Dermis blood vessel endothelial cell (primary cell): ENCODE measurements at places on chromosomes 6 and 20.

GRCh38 chr20:54642864-54643667 lies 167.7 kb downstream of the DOK5 start:
- no peak for DNase-seq

DNA sequence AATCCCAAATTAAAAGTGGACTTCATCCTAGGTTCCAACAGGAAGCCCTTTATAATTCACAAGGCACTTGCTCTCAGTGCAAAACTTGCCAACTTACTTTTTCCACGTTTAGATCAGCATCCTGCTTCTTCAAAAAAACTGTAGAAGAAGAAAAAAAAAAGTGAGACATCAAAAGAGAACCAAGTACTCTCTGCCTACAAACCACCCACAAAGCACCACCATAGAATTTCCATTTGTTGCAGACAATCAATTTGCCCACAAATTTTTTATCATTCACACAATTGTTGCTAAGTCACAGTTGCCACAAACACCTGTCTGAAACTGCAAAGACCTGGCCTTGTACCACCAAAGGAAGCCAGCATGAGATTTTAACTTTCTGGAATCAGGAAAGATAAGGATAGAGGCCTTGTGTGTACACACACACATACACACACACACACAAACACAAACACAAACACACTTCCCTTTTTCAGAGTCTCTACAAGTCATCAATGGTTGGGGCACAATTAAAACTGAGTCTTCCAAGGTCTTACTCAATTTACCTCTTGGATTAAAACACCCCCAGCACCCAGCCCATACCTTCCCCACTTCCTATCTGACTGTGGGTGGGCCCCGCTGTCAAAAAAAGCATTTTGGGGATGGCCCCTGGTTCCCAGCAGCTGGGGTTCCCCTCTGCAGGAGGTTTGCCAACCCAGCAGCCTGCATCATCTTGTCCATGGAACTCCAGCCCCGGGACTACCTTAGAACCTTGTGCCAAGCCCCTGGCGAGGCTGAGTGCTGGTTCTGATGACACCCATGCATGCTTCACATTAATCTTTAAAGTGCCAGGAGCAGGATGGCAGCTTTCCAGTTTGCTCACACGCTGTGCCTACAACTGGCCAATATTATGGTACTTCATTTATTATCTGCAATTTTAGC lies 26.5 kb downstream of the FYN start:
- DNase-seq = no peak

- DNase-seq = peak; percentile 66
Measured at GRCh38 chr6:26304797-26305640, 60.0 kb upstream of the BTN3A2 start.

GRCh38 chr6:31661262-31662123 lies 915 bp upstream of the C6orf47 start:
- no peak for DNase-seq

GRCh38 chr20:38665094-38665493 lies 59.2 kb upstream of the SLC32A1 start:
- no peak for DNase-seq

GRCh38 chr6:136772685-136773472 lies 19.4 kb downstream of the MAP3K5 start:
- no peak for DNase-seq

DNA sequence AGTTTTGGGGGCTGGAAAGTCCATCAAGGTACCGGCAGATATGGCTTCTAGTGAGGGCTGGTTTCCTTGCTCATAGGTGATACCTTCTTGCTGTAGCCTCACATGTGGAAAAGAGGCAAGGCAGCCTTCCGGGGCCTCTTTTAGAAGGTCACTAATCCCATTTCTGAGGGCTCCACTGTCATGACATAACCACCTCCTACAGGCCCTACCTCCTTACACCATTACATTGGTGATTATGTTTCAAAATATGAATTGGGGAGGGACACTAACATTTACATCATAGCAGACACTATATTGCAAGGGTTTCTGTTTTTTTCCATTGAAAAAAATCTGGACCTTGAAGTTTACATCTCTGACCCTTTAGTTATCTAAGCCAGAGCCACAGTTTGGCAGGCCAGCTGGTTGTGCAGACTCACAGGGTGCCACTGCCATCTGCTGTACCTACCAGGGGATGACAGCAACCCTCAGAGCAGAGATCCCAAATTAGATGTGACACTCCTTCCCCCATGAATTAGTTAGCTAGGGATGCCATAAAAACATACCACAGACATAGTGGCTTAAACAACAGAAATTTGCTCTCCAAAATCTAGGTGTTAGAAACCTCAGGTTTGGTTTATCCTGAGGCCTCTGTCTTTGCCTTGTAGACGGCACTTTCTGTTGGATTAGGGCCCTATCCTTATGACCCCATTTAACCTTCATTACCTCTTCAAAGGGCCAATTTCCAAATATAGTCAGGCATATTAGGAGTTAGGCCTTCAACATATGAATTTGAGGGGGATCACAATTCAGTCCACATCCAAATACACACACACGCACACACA lies 166.4 kb upstream of the RNF217 start:
- no peak for DNase-seq

DNA sequence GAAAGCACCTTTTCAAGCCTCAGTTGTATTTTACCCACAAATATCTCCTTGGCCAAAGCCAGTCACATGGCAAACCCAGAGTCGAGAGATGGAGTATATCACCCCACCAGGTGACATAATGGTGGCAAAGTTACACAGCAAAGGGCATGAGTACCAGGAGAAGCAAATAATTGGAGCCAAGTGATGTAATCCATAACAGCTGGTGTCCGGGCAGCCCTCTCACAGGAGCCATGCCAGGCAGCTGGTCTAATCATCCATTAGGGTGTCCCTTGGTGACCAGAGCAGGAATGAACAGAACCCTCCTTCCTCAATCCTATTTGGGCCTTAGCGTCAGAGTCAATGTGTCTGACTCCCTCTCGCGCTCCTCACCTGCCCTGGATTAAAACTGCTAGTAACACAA lies 272.1 kb downstream of the LRFN2 start:
- no peak for DNase-seq

- DNase-seq = no peak
Measured at GRCh38 chr20:2557873-2558580, 21.7 kb downstream of the TMC2 start.

- peak; percentile 81 for DNase-seq
Measured at GRCh38 chr6:16130932-16131387, 2.1 kb downstream of the MYLIP start.

GRCh38 chr6:161561908-161562307 lies 288.0 kb upstream of the AGPAT4 start:
- no peak for DNase-seq

GRCh38 chr20:61121661-61122060 lies 130.4 kb upstream of the CDH4 start:
- no peak for DNase-seq

DNA sequence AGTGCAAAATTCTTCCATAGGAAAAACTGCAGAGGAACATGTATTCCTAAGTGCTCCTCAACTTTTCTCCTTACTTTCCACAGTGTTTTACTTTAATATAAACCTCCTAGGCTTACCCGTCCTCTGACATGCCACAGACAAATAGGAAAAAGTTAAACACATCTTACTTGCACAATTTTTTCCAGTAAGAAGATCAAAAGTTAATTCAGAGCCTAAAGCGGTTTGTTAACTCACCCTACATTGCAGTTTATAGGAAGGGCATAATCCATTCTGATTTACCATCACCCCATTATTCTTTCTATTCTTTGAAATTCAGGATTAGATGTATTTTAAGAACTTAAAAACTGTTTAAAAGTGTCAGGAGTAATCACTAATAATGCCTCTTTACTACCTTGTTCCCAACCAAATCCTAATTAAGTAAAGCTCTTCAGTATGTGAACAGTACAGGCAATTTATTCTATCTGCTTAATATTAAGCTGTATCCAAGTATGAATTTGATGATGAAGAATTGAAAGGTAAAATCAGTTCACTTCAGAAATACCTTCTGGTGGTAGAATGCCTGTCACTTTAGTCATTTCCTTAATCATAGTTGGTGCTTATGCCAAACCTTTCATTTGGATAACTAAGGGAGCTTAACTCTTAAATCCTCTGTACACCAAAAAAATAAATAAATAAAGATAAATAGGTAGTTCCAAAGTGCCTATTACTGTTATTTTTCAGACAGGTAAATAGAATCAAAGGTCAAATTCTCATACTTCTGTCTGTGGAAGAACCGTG lies 292.0 kb downstream of the ALDH8A1 start:
- DNase-seq = peak; percentile 38

DNA sequence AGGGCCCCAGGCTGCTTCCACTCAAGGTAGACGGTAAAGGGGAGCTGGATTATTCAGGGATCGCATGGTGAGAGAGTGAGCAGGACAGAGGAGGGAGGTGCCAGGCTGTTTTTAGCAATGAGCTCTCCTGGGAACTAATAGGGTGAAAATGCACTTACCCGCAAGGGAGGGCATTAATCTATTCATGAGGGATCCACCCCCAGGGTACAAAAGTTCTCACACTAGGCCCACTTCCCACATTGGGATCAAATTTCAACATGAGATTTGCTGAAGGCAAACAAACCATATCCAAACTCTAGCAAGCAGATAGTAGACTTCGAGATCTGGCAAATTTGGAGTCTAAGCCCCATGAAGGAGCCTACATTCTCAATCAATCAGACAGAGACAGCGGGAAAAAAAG lies 408.6 kb downstream of the RNF144B start:
- DNase-seq = no peak

DNA sequence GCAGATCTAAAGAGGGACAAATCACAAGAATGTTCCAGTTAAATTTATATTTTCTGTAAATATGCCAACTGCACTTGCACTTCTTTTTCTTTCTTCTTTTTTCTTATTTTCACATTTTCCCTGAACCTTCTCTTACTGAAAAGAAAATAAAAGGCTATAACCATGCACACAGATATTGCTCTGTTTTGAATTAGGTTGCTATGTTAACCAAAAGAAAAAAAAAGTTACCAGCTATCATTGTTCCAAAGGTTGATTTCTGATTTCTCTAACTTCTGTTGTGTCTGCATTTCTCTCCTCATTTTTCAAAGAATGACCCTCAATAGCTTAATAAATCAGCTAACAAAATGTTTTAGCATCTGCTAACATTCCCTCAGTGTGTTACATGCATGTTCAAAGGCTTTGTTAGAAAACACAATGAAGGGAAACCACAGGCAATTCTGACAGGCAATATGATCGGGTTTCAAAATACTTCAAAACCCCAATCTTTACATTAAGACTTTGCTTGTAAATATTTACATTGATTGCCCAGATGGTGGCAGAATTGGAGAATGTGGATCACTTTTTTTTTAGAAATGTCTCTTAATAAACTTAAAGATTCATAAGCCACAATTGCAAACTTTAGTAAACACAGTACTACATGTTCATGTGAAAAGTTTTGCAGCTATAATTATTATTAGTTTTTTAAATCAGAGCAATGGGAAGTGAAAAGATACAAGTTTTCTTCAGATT lies 928.3 kb upstream of the FLRT3 start:
- no peak for DNase-seq

DNA sequence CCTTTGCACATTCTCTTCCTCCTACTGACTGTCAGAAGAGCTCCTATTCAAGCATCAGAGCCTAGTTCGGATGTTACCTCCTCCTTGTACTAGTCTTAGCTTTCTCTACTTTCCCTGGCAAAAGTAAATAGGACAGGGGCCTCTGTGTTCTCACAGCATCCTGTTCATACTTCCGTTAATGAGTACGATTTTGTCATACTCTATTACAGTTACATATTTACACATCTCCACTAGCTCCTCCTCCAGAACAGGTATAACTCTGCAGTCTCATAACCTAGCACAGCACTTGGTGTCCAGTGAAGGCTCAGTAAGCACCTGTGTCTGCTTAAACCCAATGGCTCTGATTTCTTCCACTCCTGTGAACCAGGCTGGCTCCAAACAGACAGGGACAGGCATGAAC lies 7.0 kb downstream of the ELMO2 start:
- peak; percentile 10 for DNase-seq

DNA sequence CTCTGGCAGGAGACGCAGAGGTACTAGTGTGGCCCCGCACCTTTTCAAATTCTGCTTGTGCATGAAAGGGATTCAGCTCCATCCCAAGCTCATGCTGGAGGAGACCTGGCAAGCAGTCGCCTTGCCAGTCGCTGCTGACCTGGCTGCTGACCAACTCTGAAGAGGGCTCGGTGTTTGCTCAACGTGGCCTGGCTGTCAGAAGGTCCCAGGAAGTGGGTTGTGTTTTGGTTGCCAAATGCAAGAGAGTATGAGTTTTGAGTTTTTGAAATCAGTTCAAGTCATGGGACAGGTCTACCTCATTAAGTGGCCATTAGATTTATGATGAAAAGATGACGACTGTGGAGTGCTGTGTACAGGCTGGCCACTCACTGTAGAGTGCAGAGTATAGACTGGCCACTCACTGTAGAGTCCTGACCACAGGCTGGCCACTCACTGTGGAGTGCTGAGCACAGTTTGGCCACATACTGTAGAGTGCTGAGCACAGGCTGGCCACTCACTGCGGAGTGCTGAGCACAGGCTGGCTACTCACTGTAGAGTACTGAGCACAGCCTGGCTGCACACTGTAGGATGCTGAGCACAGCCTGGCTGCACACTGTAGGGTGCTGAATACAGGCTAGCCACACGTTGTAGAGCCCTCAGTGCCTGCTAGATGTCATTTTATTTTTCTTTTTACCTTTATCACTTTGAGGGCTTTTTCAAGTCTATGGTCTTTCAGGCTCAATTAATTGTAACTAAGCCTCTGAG lies 193.9 kb downstream of the ZNF217 start:
- no peak for DNase-seq

DNA sequence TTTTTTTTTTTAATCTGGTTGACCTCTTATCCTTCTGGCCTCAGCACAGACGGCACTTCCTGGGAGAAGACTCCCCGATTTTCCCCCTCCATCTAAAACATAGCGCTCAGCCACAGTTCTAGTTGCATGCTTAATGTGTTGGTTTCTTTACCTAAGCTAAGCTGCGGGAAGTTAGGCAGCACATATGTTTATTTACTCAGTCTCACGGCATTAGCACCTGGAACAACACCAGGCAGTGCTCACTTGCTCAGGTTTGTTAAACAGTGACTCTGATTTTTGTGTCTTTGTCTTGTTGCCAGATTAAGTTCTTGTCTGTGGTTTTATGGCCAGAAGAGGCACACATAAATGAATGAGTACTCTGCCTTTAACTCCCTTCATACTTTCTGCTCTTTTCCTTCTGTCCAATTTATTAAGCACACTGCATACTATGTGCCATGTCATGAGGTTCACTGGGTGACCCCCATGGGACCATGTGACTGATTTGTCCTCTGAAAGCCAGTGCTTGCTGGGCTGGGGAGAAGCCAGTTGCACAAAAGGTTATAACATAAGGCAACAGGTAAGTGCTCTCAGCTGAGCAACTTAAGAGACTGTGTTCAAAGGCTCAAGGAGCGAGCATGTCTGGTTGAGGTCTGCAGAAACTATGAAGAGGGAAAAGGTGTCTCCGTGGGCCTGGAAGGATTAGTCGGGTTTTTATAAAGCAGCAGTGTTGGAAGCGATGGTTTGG lies 93.6 kb downstream of the RPP40 start:
- DNase-seq = no peak

- no peak for DNase-seq
Measured at GRCh38 chr20:14512839-14513238, 175.4 kb upstream of the FLRT3 start.

- no peak for DNase-seq
Measured at GRCh38 chr20:63329331-63330083, 31.6 kb downstream of the CHRNA4 start.
